Dermis blood vessel endothelial cell (primary cell): ENCODE measurements at places on chromosomes 4 and X. TPM values are rescaled to one million over a fixed set of nuclear protein-coding genes. Genes with fewer than 3 reads are reported as not detected.

ADH5 gene
- total RNA-seq = 69.8 and 77.2 TPM in 2 replicates

GPR119 gene
- not detected in 2 replicates for total RNA-seq

CASP6 gene
- total RNA-seq = 71.5 and 71.8 TPM in 2 replicates

HTN3 gene
- not detected in 2 replicates for total RNA-seq
